ENCODE measurements at places on chromosomes 5 and 9.

GRCh38 chr5:79471556-79471955 lies 42.4 kb downstream of the HOMER1 start:
- no peak for DNase-seq

DNA sequence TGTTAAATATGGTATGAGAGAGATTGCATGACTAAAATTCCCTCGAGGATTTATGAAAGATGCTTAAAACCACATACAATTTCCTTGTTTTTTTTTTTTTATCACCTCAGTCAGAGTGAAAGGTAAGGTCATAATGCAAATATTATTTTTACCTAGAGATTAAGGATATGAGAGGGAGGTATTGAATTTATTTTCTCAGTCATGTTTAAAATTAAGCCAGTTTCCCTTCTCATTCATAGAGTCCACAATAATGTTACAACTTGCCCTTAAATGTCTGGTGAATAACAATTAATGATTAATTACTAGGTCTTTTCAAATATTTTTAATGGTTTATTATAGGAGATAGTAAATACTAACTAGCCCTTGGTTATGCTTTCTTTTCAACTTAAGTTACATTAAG lies 144.9 kb upstream of the HAPLN1 start:
- DNase-seq: no peak

DNA sequence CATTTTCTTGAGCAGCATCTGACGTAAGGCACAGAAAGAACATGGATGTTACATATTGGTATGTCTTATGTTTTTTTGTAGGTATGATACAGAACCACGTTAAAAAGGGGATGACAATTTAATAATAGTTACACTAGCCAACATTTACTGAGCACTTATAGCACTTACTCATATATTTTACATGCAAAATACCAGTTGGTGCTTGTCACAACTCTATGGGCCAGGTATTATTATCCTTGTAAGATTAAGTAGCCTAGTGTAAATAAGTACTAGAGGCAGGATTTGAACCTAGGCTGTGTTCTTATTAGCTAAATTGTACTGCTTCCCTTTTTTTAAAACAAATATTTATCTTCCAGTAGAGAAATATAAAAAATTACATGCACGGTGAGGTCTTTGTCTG lies 83.5 kb downstream of the RANBP17 start:
- DNase-seq: no peak

- no peak for DNase-seq
Observed at GRCh38 chr5:44387921-44388320, 1.3 kb downstream of the FGF10 start.

DNA sequence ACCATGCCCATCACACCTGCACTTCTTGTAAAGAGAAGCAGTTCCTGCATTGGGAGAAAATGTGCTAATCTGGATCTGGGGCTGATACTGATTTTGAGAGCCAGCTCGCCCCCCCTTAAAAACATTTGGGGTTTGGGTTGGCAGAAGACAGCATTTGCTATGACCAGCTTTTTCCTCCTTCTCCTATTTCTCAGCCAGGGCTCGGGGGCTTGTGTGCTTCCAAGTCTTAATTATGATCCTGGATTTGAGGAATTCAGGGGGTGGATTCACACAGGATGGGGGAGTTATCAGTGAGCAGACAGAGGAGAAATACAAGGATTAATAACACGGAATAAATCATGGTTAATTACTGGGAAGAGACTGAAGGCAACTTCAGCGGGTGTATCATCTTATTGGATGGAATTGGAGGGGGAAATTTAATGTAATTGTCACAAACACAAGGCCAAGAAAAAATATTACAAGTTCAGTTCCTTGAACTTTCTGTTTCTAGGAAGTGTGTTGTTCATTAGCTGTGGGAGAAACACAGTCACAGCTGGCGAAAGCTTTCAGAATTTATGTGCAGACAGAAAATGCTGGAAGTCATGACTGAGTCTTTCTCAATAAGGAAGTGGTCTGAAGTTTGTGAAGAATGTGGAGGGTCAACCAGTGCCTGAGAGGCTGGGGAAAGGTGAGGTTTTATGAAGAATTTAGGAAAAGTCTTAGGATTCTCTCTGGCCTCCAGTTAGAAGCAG lies 15.3 kb downstream of the C9orf152 start:
- no peak for DNase-seq

- DNase-seq: no peak
Observed at GRCh38 chr9:73411494-73411893, 259.8 kb downstream of the ANXA1 start.

DNA sequence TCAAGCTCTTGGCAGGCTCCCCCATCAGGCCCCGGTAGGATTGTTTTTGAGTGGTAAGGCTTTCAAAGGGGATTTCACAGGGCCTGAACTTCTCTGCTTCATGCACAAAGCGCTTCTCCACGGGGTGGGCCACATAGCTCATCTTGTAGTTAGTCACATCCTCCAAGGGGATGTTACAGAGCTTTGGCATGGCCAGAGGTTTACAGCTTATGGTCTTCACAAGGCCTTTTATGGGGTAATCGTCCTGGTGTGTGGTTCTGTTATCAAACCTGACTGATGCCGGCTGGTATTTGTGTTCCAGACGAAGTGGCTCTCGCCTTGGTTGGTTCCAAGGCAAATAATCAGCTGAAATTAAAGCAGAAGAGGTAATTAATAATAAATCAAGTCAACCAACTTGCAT lies 104.3 kb downstream of the SAXO1 start:
- no peak for DNase-seq

DNA sequence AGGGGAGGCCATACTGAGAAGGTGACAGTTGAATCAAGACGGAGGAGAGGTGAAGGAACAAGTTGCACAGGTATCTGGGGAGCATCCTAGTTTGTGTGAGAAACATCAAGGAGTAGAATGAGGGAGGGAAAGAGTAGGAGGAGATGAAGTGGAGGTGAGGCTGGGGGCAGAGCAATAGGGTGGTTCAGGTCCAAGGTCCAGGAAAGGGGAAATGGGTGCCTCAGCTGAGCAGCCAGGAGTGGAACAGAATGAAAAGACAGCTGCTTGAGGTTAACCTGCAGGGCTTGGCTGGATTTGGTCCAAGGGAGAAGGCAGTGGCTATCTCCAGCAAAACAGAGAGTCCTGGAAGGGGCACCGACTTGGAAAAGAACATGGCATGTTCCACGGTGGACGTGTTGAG lies 5.3 kb downstream of the SLC1A1 start:
- DNase-seq: no peak

- peak; percentile 50 for DNase-seq
Observed at GRCh38 chr5:117454716-117455212, 880.1 kb upstream of the SEMA6A start.

- DNase-seq: no peak
Observed at GRCh38 chr5:126274076-126274762, 149.0 kb upstream of the GRAMD2B start.

- no peak for DNase-seq
Observed at GRCh38 chr5:33816791-33817190, 75.0 kb downstream of the ADAMTS12 start.

DNA sequence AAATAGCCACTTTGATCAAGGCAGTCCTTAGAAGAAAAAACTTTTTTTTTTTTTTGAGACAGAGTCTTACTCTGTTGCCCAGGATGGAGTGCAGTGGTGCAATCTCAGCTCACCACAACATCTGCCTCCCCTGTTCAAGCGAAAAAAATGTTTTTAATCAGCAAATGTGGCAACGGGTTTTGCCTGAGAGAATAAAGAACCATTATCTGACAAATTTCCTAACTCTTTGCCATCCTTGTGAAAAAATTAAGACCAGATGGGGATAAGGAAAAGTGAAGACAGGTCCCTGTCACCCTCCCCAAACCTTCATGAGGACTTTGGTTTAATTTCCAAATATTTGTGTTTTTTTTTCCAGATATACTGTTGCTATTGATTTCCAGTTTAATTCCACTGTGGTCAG lies 107.3 kb upstream of the SPOCK1 start:
- DNase-seq: no peak

DNA sequence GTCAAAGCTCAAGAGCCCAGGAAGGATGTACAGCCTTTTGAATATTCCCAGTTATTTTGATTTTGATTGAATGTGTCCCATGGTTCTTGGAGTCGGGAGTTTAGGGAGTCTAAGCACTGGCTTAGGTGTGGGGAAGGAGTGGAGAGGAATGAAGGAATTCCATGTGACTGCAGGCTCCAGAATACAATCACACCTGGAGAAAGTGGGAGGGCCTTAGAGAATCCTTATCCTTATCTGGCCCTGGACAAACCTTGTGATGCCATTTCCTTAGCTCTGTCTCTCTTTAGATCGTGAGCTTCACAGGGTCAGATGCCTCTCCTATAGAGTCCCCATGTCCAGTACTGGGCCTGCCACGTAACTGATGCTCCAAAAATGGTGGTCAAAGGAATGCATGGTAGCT lies 4.2 kb upstream of the EEIG1 start:
- no peak for DNase-seq

- peak; percentile 45 for DNase-seq
Observed at GRCh38 chr5:177336112-177336511, 15.4 kb downstream of the LMAN2 start.

GRCh38 chr9:83281306-83282255 lies 218.6 kb upstream of the RASEF start:
- no peak for DNase-seq

DNA sequence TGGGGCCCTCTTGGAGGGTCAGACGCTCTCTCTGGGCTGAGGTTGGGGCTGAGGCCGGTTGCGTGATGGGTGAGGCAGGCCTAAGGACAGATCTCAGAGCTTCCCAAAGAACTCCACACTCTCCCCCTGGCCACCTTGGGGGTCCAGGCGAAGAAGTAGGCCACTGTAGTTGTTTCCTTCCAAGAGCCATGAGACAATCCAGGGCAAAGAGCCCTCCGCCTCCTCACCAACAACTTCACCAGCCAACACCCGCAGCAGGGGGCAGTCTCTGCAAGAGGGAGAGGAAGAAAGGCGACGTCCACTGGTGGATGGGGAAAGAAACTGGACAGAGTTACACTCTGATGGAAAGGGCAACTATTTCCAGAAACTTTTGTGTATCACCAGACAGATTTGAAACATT lies 10.7 kb downstream of the SLC35A4 start:
- no peak for DNase-seq

DNA sequence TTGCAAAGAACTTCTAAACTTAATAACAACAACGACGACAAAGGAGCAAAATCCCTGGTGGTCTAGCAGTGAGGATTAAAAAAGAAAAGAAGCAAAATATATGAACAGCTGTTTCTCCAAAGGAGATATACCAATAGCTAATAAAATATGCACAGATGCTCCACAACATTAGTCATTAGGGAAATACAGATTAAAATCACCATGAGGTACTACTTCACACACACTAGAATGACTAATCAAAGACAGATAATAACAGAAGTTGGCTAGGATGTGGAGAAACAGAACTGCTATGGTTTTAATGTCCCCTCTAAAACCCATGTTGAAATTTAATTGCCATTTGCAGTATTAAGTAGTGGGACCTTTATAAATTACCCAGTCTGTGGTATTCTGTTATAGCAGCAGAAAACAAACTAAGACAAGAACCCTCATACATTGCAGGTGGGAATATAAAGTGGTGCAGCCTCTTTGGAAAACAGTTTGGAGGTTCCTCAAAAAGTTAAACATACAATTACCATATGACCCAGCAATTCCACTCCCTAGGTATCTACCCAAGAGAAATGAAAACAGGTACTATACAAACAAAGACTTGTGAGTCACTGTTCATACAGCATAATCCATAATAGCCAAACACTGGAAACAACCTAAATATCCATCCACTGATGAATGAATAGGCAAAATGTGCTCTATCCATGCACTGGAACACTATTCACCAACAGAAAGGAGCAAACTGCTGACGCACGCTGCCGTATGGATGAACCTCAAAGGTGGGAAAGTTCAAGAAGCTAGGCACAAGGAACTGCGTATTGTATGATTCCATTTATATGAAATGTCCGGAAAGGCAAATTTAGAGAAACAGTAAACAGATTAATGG lies 11.4 kb upstream of the DUSP1 start:
- no peak for DNase-seq

DNA sequence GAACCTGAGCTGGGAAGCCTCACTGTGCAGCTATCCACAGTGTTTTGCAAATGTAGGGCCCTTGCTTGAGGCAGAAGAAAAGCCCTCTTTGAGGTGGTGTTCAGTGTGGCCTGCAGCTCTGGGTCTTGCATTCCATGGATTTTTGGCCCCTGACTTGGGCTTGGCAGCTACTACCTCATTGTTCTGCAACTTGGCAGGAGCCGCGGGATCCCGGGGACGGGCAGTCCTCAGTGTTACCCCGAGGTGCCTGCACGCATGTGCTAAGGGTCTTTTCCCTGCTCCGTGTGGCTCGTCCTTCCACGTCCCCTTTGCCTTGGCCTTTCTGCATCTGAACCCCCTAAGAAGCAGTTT lies 39.8 kb downstream of the NEK6 start:
- DNase-seq: no peak

GRCh38 chr9:76399856-76400255 lies 5.6 kb upstream of the RFK start:
- no peak for DNase-seq

- DNase-seq: no peak
Observed at GRCh38 chr9:105376893-105377292, 70.9 kb upstream of the FSD1L start.

DNA sequence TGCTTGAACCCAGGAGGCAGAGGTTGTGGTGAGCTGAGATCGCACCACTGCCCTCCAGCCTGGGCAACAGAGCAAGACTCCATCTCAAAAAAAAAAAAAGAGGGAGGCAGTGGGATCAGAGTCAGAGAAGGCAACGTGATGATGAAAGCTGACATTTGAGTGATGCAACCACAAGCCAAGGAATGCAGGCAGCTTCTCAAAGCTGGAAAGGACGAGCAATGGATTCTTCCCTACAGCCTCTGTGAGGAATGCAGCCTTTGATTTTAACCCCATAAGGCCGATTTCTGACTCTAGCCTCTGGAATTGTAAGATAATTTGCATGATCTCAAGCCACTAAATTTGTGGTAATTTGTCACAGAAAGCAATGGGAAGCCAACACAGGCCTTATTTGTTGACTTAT lies 9.8 kb downstream of the TGFBI start:
- DNase-seq: no peak

GRCh38 chr5:59757442-59757841 lies 136.1 kb downstream of the PDE4D start:
- no peak for DNase-seq

GRCh38 chr5:59143926-59144333 lies 561.1 kb downstream of the RAB3C start:
- no peak for DNase-seq

GRCh38 chr5:76149636-76150035 lies 66.5 kb downstream of the SV2C start:
- no peak for DNase-seq

DNA sequence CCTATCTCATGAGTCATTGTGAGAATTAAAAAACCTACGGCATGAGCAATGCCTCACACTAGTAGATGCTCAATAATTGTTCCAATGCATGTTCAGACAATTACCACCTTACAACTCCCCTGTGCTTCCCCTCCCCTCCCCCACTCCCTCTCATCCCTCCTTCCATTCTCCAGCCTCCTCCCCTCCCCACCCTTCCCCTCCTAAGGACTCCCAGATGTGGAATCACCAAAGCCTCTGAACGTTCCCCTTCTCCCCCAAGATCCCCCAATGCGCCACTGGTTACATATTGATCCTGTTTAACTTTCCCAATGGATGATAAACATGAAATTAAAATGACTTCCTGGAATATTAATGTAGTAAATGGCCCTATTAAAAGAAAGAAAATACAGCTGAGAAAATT lies 84.8 kb downstream of the PCDH1 start:
- DNase-seq: no peak
